Cardiac septum (tissue), 1 donor: ENCODE measurements at places on chromosomes 12 and 14. TPM values are rescaled to one million over a fixed set of nuclear protein-coding genes. Genes with fewer than 3 reads are reported as not detected.

Gene RAPGEF3
- total RNA-seq, result 26.3 TPM

DNA sequence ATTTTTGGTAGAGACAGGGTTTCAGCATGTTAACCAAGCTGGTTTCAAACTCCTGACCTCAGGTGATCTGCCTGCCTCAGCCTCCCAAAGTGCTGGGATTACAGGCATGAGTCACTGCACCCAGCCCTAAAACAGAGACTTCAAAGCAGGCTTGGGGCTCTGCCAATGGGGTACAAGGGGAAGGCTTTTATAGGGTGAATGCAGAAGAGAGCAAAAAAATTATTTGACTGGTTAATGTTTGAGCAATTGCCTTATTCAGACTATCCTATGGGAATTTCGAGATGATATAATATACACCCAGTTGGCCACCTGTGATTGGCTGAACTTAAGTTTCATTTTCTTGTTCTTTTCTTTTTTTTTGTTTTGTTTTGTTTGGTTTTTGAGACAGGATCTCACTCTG, 31.5 kb upstream of the ACTN1 start:
- DNase-seq, result no peak

- no peak for DNase-seq
Observed at GRCh38 chr14:31965071-31965734, 111.9 kb upstream of the ARHGAP5 start.

- no peak for DNase-seq
Observed at GRCh38 chr12:75900226-75900625, 131.3 kb downstream of the PHLDA1 start.
